T-helper 17 cell (primary cell): ENCODE measurements at places on chromosomes 2 and 18.

DNA sequence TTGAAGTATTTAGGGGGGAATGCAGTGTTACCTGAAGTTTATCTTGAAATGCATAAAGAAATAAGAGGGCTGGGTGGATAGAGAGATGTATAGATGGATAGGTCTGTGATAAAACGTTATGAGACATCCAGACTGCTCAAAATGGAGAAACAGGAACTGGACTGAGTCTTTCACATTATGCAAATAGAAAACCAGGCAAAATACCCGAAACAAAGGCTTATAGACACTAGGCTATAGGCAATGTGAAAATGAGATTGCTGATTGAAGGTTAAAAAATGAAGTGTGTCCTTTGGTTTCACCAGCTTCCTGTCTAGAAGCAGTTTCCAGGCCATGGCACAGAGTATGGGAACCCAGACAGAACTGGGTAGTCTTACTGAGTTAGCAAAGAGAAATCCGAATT lies 24.9 kb upstream of the SLC3A1 start:
- H3K4me3 ChIP-seq: no peak overlapping the region
- no peaks in the 10 kb centered on the region for H3K36me3 ChIP-seq
- H3K27ac ChIP-seq: no peak overlapping the region
- H3K4me1 ChIP-seq: peaks cover 6% of the 10 kb centered on the region
- H3K27me3 ChIP-seq: peaks cover 11% of the 10 kb centered on the region

DNA sequence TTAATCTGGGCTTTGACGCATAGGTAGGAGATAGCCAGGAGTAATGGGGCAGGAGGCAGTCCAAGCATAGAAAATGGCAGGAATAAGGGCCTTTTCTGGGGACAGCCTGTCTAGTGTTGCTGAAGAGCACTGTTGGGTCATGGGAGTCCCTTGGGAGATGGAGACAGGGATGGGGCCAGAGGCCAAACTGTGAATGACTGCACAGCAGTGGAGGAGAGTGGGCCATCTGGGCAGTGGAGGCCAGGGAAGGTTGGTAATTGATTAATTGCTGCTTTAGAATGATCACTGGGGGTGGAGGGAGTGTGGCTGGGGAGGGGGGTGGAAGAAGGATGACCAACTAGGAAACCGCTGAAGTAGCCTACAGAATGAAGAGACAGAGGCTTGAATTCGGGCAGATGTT lies 28.6 kb upstream of the CREG2 start:
- H3K36me3 ChIP-seq: no peaks in the 10 kb centered on the region
- H3K4me3 ChIP-seq: no peak overlapping the region
- H3K4me1 ChIP-seq: peaks cover 2% of the 10 kb centered on the region
- DNase-seq: no peak
- H3K27ac ChIP-seq: no peak overlapping the region
- H3K27me3 ChIP-seq: peaks cover 25% of the 10 kb centered on the region

GRCh38 chr2:152050915-152051314 lies 47.9 kb downstream of the CACNB4 start:
- no peak overlapping the region for H3K27ac ChIP-seq
- DNase-seq: no peak
- H3K4me3 ChIP-seq: no peak overlapping the region
- H3K4me1 ChIP-seq: peaks cover 3% of the 10 kb centered on the region

DNA sequence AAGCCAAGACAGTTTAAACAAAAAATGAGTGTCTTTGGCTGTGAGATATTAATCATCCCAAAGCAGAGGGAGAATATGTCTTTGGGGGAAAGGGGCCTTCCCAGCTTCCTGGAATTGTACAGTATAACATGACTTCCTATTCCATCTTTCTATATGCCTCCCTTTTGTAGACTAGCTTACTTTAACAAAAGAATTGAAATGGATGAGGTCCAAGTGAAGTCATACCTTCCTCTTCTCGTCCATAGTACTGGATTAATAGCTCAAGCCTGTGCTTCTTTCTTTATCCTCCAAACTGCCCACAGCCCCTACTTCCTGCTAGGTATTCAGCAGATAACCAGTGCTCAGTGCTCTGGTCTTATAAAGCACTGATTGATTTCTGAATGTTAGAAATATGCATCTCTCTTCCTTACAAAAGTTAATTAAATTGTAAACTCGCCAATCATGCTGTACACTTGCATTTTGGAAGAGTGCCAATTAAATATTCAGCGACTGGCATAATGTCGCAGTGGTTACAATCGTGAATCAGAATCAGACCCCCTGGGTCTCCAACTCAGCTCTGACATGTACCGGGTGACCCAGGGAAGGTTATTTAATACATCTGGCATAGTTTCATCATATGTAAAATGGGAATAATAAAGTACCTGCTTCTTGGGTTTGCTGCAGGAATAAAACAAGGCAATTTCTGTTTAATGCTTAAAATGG lies 325.1 kb downstream of the RND3 start:
- H3K4me3 ChIP-seq: no peak overlapping the region
- H3K4me1 ChIP-seq: no peaks in the 10 kb centered on the region
- no peaks in the 10 kb centered on the region for H3K36me3 ChIP-seq
- H3K27ac ChIP-seq: no peak overlapping the region
- no peak for DNase-seq
